ENCODE measurements at places on chromosomes 16 and 17. TPM values are rescaled to one million over a fixed set of nuclear protein-coding genes. Genes with fewer than 3 reads are reported as not detected.

Gene WSCD1
- not detected for total RNA-seq

Gene CPNE7
- 21.8 TPM for total RNA-seq

Gene NPIPA2
- 0.72 TPM for total RNA-seq

Gene MMP28
- 1.8 TPM for total RNA-seq

Gene TBC1D3G
- total RNA-seq = not detected

Gene MRPL27
- 55.7 TPM for total RNA-seq

Gene KCNH4
- not detected for total RNA-seq

Gene TP53TG3F
- not detected for total RNA-seq

All from osteoblast (primary cell).